ENCODE measurements at places on chromosomes 3 and 15.

- no peak for DNase-seq
These were observed 30.5 kb downstream of the PLXND1 start for GRCh38 chr3:129575997-129576384.

- no peak for DNase-seq
These were observed 3.9 kb upstream of the ARPIN start for GRCh38 chr15:89916660-89917059.

- DNase-seq = no peak
These were observed 36.0 kb downstream of the TSPAN3 start for GRCh38 chr15:77034695-77035489.

GRCh38 chr15:42036112-42036905 lies 15.5 kb upstream of the PLA2G4E start:
- no peak for DNase-seq

GRCh38 chr15:63030101-63030551 lies 12.4 kb upstream of the TPM1 start:
- DNase-seq = no peak

DNA sequence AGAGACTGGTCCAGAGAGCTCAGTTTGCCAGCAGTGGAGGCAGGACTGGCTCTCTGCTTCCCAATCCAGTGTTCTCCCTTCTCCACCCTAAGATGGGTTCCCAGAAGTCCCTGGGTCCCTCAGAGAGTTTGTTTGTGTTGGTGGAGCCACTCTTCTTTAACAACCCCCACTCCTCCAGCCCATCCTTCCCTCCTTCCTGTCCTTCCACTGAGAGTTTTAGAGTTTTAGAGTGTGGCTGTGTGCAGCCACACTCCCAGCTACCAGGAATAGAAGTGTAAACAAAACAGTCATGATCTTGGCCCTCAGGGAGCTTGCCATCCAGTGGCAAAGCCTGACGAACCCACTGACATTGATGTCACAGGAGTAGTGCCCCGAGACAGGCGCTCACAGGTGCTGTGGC lies 12.5 kb upstream of the FBLN2 start:
- no peak for DNase-seq

DNA sequence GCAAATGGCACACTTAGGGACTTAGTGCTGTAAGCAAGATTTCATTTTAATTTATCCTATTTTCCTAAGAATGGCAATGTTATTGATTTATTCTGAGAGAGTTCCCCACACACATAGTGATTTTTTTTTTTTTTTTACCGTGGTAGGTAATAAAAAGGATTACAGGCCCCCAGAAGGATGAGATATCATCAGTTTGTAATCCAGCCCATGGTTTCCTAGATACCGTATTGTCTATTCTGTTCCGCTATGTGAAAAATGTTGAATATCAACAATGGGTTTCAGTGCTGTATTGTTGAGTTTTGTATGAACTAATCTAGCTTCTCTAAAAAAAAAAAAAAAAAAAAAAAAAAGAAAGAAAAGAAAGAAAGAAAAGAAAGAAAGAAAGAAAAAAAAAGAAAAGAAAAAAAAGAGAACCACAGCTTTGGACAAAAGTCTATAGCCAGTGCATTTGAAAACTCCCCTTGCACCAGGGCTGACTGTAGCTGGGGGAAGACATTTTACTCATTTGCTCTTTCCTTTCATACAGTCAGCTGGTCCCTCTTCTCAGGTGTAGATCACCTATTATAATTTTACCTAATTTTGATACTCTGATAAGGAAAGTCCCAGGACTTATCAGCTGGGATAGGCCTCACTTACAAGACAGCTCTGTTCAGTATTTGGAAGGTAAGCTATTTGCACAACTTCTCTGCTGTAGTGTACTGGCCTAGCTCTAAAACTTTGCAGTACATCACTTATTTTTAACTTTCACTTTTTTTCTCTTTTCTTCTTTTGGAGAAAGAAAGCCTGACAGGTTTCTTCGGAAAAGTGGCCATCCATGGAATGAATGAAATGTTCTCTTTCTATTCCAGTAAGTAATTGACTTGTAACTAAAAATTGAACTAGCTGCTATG lies 101.4 kb upstream of the SOX2 start:
- no peak for DNase-seq

DNA sequence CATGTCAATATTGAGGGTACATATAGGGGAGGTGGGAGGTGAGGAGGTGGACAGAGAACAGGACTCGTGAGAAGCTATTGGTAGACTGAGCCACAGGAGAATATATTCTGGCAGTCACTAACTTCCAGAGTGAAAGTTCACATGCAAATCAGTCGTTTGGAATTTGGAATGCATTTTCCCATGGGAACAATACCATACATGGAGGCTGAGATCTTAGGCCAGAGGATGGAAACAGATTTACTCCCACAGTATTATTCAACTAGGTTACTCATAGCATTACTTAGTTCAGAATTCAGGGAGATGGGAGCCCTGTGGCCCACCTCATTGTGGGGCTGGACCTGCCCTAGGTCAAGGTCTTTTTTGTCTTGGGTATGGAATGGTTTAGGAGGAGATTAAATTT lies 36.4 kb upstream of the ABHD2 start:
- DNase-seq = no peak

DNA sequence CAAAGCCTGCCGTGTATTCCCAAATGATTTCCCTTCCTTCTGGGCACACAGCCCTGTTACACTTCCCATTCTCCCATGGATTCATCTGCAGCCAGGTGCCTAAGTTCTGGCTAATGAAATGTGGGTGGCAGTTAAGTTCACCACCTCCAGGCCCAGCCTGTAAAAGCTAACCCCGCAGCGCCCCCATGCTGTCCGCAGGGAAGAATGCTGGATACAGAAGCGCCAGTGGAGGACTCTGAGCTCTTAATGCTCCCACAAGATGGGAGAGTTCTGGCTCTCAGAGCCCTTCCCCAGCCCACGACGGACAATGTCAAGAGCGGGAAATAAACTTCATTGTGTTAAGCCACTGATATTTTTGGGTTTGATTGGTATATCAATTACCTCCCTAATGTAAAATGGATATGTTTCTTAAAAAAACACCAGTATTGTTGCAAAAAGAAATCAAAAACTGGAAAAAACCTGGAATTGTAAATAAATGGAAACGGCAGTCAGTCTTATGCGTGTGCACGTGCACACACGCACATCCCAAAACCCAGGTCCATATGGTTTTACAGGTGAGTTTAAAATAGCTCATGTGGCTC lies 37.7 kb upstream of the FGD5 start:
- DNase-seq = no peak

GRCh38 chr3:186722457-186722856 lies 5.3 kb downstream of the KNG1 start:
- no peak for DNase-seq

GRCh38 chr3:73028803-73029202 lies 32.2 kb downstream of the PPP4R2 start:
- no peak for DNase-seq

DNA sequence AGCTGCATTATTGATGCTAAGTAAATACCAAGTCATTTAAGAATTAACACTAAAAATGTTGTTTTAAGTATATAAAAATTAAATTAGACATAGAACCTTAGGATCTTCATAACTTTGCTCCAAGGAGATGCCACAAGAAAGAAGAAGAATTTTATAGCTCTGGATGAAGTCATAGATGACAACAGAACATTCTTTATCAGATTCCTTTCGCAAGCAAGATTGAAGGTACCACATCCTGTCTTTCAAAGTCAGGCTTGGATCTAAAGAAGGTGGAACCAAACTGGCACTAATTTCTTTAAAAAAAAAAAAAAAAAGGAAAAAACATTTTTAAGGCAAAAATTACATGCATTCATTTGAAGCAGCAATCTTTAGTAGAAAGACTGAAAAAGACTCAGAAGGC lies 62.5 kb downstream of the POLQ start:
- DNase-seq = no peak

DNA sequence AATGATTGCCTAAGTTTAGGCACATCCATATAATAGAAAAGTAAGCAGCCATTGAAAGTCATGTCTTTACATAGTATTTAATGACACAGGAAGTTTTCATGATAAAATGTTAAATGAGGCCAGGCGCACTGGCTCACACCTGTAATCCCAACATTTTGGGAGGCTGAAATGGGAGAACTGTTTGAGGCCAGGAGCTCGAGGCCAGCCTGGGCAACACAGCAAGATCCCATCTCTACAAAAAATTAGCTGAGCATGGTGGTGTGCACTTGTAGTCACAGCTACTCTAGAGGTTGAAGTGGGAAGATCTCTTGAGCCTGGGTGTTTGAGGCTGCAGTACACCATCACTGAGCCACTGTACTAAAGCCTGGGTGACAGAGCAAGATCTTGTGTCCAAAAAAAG lies 59.4 kb downstream of the SETMAR start:
- no peak for DNase-seq

- peak; percentile 31 for DNase-seq
These were observed 459.4 kb upstream of the TPRG1 start for GRCh38 chr3:188712248-188712924.

- no peak for DNase-seq
These were observed 17.2 kb upstream of the CRABP1 start for GRCh38 chr15:78322724-78323521.

DNA sequence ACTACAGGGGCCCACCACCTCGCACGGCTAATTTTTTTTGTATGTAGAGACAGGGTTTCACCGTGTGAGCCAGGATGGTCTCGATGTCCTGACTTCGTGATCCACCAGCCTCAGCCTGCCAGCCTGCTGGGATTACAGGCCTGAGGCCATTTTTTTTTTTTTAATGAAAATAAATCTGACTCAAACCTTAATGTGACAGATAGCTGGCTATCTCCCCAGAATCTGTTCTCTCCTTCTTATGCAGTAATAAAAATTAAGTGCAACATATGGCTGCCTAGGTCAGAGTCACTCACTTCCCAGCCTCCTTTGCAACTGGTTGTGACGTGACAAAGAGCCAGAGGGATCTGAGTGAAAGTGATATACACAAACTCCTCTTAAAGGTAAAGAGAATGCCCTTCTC lies 53.0 kb downstream of the ZNF148 start:
- DNase-seq = no peak

- no peak for DNase-seq
These were observed 563.4 kb downstream of the ROBO1 start for GRCh38 chr3:79204351-79204750.

DNA sequence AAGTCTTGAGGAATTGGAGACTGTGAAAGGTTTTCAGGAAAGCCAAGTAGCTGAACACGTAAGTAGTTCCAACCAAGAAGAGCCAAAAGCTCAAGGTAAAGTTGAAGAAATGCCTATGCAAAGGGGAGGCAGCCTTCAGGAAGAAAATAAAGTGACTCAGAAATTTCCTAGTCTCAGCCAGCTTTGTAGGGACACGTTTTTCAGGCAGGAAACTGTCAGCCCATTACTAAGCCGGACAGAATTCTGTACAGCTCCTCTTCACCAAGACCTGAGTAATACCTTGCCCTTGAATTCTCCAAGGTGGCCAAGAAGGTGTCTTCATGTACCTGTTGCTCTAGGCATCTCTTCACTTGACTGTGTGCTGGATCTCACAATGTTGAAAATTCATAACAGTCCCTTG lies 48.6 kb downstream of the CDAN1 start:
- DNase-seq = no peak

GRCh38 chr15:39709941-39710340 lies 72.7 kb downstream of the FSIP1 start:
- no peak for DNase-seq

DNA sequence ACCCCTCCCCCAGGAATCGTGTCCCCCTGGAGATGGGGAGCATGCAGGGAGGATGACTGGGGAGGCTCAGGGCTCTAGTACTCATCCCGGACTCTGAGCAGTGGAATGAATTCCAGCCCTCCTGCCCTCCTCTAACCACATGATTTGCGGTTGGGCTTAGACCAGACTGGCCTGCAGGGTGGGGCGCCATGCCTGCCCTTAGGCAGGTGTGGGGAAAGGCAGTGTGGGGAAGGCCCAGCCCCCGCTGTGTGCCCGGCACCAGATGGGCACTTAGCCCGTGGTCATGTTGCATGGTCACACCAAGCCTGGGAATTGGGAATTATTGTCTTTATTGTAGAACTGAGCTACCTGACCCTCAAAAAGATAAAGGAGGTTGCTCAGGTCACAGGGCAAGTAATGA lies 283.8 kb downstream of the TLE3 start:
- no peak for DNase-seq

GRCh38 chr3:188021502-188022040 lies 132.4 kb upstream of the LPP start:
- DNase-seq = no peak

DNA sequence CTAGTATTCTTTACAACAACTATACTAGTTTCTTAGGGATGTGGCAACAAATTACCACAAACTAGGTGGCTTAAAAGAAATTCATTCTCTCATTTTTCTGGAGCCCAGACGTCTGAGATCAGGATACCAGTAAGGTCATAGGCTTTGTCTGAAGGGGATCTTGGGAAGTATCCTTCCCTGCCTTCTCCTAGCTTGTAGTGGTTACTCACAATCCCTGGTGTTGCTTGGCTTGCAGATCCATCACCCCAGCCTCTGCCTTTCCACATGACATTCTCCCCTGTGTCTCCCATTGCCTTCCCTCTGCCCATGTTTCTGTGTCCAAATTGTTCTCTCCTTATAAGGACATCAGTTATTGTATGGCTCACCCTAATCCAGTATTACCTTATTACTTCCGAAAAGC lies 24.3 kb upstream of the CLDN1 start:
- no peak for DNase-seq
